ENCODE measurements at places on chromosomes 11 and 22.
A peak's percentile ranks its signal among the peaks of the same experiment; 100 is the strongest.

GRCh38 chr11:36155770-36156160 lies 133.5 kb downstream of the COMMD9 start:
- no peak for DNase-seq

GRCh38 chr11:61685617-61685967 lies 5.4 kb downstream of the DAGLA start:
- no peak for DNase-seq

GRCh38 chr22:39688186-39688785 lies 117.7 kb downstream of the CACNA1I start:
- DNase-seq = no peak

- DNase-seq = peak; percentile 88
Measured at GRCh38 chr11:109946322-109946846, 146.8 kb upstream of the ZC3H12C start.

- no peak for DNase-seq
Measured at GRCh38 chr11:128900468-128900867, 9.3 kb downstream of the KCNJ5 start.

DNA sequence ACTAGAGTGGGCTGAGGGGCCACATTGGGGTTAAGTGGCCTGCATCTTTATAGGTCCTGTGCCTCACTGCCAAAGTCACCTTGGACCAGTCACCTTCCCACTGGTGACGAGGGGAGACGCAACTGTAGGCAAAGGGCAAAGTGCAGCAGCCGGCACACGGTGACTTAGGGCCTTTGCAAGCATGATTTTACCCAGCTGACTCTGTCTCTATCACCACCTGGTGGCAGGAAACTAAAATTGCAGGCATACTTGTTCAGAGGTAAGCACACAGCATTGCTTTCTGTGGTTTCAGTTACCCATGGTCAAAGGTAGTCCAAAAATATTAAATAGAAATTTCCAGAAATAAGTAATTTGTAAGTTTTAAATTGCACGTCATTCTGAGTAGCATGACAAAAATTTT lies 1164.4 kb downstream of the BRD1 start:
- DNase-seq = no peak

GRCh38 chr11:45233121-45233803 lies 52.9 kb downstream of the SYT13 start:
- peak; percentile 71 for DNase-seq

- DNase-seq = no peak
Measured at GRCh38 chr11:117072517-117073461, 25.4 kb downstream of the SIK3 start.

DNA sequence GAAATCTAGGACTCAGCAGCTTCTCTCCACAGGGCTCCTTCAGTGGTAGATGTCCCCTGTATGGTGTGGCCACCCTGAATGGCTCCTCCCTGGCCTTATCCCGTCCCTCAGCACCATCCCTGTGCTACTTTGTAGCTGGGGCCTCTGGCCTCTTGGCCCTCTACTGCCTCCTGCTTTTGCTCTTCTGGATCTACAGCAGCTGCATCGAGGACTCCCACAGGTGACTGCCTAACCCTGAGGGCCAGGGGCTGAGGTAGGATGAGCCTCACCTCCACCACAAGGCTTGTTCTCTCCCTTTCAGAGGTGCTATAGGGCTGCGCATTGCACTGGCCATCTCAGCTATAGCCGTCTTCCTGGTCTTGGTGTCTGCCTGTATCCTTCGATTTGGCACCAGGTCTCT lies 1.8 kb downstream of the TMEM179B start:
- DNase-seq = no peak

DNA sequence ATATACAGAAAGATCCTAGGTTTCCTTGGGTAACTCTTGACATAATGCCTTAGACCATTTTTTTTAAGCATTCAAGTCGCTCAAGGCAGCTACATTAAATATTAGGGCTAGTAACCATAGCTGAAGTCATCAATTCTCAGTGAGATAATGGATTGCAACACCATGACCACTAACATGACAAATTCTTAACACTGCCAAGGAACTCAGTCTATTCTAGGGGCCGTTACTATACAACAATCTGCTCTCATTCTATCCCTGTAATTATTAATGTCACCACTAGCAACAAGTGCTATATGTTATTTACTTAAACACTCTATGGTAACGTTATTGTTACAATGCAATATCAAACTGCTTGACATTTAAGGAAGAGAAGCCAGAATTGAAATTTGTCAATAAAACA lies 3.2 kb upstream of the STK33 start:
- no peak for DNase-seq

DNA sequence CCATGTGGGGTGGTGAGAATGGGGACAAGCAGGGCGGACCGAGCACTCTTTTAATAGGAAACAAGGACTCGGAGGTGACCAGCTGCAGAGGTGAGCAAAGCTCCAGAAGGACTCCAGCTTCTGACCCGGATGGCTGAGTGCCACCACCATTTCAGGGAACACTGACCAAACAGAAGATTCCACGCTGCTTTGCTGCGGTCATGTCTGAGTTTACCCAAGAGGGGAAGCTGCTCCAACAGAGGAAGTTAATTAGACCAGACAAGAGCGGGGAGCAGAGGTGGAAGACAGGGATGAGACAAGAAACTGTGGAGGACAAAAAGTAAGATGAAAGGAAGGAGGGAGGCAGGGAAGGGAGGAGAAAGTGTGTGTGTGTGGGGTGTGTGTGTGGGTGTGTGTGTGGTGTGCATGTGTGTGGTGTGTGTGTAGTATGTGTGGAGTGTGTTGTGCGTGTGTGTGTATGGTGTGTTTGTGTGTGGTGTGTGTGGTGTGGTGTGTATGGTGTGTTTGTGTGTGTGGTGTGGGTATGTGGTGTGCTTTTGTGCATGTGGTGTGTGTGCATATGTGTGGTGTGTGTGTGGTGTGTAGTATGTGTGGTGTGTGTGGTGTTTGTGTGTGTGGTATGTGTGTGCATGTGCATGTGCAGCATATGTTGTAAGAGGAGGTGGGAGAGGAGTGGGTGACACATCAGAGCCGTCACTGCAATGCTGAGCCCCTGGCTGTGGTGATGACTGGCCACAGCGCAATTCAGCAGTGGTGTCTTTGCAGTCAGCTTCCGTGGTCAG lies 82.2 kb upstream of the AKIP1 start:
- DNase-seq = no peak

GRCh38 chr22:18996376-18996900 lies 60.3 kb upstream of the PRODH start:
- DNase-seq = no peak

Data from heart right ventricle (tissue), 16 donors.